Posterior vena cava (tissue), 2 donors: ENCODE measurements at places on chromosomes 7 and 10. TPM values are rescaled to one million over a fixed set of nuclear protein-coding genes. Genes with fewer than 3 reads are reported as not detected.

DNA sequence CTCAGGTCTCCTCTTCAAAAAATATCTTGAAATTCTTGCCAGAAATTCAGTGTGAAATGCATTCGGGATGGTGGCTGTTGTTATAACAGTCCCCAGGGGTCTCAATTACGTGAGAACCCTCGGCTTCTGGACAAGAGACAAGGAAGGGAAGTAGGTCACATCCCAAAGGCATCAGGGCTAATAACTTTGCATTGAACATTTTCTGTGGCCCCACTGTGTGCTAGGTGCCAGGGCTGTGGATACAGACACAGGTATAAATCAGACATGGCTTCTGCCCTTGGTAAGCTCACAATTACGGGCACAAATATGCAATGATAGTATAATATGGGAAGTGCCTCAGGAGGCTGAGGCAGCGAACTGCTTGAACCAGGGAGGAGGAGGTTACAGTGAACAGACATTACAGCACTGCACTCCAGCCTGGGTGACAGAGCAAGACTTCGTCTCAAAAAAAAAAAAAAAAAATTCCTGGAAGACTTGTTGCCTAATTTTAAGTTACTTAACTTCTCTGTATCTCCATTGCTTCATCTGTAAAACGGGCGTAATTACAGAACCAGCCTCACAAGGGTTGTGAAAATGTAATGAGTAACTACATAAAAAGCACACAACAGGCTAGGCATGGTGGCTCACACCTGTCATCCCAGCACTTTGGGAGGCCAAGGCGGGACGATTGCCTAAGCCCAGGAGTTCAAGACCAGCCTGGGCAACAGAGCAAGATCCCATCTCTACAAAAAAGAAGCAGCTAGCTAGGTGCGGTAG is 2.5 kb upstream of the RHBDD2 start:
- DNase-seq, result no peak

The TAX1BP1 gene
- total RNA-seq, result 93.0 TPM

DNA sequence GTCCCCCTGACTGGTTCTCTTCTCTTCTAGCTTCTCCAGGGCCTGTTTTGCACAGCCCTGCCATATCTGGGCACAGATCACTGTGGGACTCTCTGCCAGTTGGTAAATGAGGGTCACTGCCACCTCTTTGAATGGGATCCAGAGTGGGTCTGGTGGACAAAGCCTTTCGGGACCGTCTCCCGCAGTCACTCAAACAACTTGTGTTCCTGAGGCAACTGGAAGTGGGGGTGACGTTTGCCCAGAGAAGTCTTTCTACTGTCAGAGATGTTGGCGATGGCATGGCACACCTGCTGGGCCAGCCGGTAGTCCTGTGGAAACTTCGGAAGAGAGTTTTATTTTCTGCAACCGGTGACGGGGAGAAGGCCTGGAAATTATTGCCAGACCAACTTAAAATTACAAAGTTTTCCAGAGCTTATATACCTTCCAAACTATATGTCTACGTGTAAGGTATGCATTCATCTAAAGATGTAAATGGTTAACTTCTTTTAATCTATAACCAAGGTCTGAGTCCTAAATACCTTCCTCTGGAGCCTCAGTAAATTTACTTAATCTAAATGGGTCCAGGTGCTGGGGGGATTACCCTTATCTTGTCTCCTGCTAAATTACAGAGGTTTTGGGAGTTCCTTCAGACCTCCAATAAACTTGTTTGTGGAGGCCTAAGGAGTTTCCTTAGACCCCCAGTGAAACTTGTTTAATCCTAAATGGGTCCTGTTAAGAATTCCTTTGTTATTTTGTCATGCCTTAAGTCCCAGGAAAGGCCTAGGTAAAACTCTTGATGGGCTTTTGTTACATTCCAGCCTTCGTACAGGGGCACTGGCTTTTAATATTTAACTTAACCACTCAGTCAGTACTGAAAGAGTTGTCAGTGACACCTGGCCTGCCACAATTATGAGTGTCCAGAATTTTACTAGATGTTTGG is 94.0 kb downstream of the NPSR1 start:
- DNase-seq, result no peak

DNA sequence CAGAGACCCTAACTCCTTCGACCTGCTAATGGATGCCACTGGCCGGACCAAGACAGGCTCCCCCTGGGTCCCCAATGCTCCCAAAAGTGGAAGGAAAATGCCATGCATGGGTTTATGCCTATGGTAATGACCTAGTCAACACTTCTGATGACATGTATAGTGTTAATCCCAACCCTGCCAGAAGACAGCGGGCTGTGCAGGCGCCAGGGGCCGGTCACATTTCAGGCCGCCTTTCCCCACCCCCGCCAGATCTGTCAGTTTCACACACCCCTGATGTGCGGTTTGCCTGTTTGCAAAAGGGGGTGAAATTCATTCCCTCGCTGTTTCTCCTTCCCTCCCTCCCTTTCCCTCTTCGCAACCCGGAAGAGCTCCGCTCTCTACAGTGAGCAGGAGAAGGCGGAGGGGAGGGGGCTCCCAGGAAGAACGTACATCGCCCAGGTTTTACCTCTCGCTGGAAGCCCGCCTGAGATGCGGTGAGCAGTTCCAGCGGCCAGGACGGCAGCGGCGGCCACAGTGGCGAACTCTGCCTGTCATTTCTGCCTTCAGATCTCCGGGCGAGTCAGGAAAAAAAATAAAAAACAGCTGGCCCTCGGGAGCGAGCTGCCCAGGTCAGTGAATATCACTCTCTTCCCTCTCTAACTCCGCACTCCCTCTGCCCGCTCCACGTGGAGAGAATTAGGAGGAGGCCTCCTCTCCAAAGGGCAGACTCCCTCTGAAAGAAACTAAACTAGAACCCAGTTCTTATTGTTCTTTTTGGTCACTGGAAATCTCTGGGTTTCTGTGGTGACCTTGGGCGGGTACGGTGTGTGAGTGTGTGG is 9.4 kb upstream of the GATA3 start:
- peak; percentile 35 for DNase-seq

GRCh38 chr7:68411742-68412141 is 1186.5 kb upstream of the AUTS2 start:
- DNase-seq, result no peak

The PCLO gene
- 1.2 TPM for total RNA-seq

The HOXA9 gene
- total RNA-seq, result 7.4 TPM

DNA sequence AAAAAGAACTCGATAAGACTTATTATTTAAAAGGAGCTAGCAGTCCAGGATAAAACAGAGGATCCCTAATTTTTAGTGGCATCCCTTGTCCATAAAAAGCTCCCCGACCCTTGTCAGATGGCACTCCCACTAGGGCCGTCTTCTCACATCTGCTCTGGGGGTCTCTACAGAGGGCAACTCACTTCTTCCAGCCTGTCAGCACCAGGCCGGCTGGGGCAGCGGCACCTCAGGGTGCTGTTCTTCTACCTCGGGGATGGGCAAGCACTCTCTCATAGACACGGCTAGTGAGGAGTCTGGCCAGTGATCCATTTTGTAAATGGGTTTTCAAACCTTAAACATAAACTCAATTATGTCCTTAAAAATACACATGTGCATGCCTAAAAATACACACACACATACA is 134.7 kb downstream of the PRPF18 start:
- no peak for DNase-seq
